ENCODE measurements at places on chromosomes 13 and 19.
A peak's percentile ranks its signal among the peaks of the same experiment; 100 is the strongest.

DNA sequence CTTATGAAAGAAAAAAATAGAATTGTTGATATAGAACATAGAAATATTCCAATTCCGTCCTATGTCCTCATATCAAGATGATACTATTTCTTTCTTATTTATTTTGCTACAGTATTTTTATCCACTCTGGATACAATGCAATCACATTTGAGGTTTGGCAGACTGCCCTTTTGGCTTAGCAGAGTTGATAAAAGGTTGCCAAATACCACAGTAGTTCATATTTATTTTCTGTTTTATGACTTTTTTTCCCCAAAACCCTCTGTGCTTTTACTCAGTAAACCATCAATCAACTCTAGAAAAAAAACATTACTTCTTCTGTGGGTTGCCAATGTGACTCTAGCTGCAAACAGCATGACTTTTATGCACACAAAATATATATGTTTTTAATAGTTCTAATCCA lies 424.5 kb downstream of the PCDH9 start:
- DNase-seq = no peak

GRCh38 chr13:112668924-112669323 lies 20.9 kb upstream of the ATP11A start:
- no peak for DNase-seq

DNA sequence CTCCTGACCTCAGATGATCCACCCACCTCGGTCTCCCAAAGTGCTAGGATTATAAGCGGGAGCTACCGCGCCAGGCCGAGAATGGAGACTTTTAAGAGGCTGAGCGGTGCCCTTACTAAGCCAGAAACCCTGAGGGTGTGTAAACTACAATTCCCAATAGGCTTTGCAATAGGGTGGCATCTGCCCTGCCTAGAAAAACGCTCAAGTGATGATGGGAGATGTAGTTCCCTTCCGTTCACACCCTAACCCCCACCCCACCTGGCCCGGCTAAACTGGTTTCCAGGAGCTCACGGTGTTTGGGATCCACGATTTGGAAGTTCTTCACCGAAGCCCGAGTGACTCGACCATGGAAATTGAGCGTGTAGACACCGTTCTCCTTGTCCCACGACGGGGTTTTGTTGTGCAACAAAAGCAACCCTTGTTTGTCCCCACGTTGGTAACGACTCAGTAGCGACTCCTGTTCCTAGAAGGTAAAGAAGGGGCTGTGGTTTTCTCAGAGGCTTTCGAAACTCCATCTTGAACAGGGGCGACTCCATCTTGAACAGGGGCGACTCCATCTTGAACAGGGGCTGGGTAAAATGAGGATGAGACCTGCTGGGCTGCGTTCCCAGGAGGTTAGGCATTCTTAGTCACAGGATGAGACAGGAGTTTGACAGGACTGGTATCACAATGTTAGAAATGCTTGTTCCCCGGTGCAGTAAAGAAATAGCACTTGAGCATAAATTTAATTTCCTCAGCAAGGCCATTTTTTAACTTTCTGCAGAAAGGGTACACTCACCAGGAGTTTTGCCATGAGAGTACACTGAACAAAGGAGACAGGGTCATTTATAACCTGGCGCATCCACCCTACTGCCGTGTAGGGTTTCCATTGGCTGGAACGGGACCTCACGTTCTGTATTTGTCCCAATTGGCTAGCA lies 9.8 kb downstream of the PPP1R15A start:
- DNase-seq = no peak

- no peak for DNase-seq
These were observed 18.9 kb upstream of the CLDN10 start for GRCh38 chr13:95533545-95534160.

GRCh38 chr13:80235967-80236302 lies 105.0 kb downstream of the SPRY2 start:
- no peak for DNase-seq

GRCh38 chr13:30437177-30437576 lies 14.9 kb downstream of the UBE2L5 start:
- no peak for DNase-seq

- DNase-seq = no peak
These were observed 3.0 kb downstream of the KCTD12 start for GRCh38 chr13:76883236-76883635.

DNA sequence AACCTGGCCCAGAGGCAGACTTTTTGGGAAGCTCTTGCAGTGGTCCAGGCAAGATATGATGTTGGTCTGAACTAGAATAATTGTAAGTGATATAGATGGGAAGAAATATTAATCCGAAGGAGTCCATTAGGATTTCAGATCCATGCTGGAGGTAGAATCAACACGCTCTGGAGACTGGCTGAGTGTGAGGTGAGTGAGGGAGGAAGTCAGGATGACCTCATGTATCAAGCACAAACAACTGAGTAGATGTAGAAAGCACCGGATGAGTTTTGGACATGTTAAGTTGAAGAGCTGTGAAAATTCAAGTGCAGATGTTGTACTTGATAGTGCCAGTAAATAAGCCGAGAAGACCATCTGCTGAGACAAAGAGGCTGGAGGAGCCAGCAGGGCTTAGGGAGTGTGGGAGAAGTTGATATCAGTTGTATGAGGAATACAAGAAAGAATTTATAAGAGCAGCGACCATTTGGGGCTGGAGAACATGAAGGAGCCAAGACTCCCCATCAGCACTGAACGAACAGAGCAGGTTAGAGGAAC lies 5.3 kb upstream of the CNMD start:
- DNase-seq = no peak

DNA sequence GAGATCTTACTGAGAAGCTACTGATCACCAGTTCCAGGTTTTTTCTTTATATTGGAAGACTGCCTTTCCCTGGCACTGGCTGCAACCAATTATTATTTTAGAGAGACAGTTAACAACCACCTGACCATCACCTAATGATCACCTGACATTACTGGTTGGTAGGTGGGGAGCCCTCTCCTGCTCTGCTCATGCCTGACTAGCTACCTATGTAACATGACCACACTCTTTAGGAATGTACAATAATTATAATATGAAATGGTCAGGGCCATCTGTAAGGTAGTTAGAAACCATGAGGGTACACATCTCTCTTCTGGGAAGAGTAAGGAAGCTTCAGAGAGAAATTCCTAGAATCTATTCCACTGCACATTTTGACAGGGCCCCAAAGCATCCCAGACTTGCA lies 59.0 kb upstream of the SCEL start:
- no peak for DNase-seq

DNA sequence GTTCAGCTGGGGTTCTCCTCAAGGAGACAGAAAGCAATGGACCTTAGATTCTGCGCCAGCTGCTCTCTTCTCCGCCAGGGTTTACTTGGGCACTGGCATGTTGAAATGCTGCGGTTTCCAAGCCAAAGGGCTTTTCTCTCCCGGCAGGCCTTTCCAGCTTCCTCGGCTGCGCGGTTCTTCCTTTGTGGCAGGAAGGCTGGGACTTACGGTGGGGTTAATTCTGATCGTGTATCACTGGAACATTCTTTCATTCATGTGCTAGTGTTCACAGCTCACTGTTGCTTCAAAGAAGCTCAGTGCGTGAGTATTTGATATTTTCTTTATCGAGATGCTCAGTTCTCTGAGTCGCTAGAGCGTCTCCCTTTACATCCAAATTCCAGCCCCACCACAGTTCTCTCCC lies 723.2 kb downstream of the UQCRFS1 start:
- no peak for DNase-seq

DNA sequence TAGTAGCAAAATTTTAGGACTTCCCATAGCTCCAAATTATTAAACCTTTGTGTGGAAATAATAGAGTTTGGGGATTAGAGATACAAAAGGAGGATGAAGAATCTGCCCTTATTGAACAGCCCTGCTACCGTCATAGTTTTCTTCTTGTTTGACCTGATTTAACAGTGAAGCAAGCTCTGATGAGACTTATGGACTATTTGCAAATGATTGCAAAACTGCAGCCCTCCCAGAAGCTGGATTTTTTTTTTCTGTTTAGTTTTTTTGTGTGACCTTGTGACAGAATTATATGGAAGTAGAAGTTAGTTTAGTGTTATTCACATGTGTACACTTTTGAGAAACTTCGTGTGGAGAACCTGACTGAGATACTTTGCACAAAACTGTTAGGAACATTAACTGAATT lies 267.8 kb downstream of the KCNRG start:
- no peak for DNase-seq

- DNase-seq = no peak
These were observed 87.0 kb upstream of the HTR2A start for GRCh38 chr13:46983881-46984280.

- DNase-seq = no peak
These were observed 9.7 kb downstream of the MAST3 start for GRCh38 chr19:18107235-18107634.

DNA sequence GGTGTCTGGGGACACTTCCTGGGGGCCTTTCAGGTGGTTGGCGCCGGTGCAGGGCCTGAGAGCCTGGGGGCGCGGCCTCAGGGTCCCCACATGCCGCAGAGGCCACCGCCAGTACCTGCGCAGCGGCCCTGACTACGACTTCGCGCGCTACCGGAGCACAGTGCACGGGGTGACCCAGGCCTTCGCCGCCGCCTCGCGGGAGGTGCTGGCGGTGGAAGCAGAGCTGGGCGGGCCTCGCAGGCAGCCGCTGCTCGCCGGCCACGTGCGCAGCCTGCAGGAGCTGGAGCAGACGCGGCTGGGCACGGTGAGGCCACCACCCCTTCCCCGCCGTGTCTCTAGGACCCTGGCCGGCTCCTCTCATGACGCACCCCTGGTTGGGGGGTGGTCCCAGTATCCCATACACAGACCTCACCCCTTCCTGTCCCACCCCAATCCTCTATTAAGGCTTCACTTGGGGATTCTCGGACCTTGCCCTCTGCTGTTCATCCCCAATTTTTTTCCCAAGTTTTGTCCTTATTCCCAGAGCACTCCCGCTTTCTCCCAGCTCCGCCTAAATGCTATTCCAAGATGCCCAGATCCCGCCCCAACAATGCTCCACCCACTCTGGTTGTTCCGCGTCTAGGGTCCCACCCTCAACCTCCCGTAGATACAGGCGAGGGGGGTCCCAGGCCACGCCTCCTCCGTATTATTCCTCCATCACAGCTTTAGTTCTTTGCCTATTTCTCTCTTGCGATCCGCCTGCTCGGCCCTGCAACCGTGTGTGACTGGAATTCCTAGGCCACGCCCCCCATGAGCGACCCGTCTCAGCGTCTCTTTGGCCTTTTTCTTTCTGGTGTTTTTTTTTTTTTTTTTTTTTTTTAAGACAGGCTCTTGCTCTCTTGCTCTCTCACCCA lies 1.0 kb downstream of the REX1BD start:
- DNase-seq = peak; percentile 73

DNA sequence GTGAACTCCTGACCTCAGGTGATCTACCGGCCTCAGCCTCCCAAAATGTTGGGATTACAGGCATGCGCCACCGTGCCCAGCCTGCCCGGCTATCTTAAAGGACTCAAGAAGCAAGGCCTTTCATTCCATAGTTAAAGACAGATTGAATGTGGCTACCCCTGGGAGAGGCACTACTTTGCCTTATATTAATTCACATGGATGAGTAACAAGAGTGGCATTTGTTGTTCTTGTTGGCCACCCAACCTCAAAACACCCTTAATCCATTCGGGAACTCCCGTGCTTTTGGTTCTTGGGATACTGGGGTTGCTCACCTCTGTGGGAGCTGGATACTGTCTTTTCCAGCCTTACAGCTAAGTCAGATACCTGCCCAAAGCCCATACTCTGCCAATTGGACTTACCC lies 34.4 kb upstream of the ABCC4 start:
- no peak for DNase-seq

- DNase-seq = no peak
These were observed 117.7 kb downstream of the TBC1D4 start for GRCh38 chr13:75364131-75364713.

GRCh38 chr13:38752686-38753085 lies 65.8 kb downstream of the FREM2 start:
- DNase-seq = no peak

DNA sequence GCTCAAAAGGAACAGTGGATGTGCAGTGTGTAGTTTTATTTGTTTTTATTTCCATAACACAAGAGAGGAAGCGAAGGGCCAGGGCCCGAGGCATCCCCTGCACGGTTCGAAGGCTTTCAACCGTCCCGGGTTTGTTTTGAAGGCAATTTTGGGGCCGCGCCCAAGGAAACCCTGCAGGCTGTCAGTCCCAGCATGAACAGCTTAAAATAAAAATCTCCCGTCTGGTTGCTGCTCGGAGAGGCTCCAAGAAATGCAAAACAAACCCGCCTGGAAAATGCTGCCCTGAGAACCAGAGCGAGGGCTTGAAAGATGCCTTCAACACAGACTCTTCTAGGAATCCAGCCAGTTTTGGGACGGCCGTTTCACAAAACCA lies 16.0 kb downstream of the LSM4 start:
- DNase-seq = no peak

GRCh38 chr13:104461049-104461448 lies 1394.8 kb upstream of the SLC10A2 start:
- DNase-seq = no peak

GRCh38 chr19:50722201-50723013 lies 757 bp upstream of the CLEC11A start:
- no peak for DNase-seq

- no peak for DNase-seq
These were observed 91.9 kb upstream of the TEX29 start for GRCh38 chr13:111228262-111229144.

GRCh38 chr19:34399886-34400285 lies 4.3 kb upstream of the PDCD2L start:
- DNase-seq = no peak

- DNase-seq = no peak
These were observed 1627.0 kb upstream of the PCDH20 start for GRCh38 chr13:63042686-63043085.

DNA sequence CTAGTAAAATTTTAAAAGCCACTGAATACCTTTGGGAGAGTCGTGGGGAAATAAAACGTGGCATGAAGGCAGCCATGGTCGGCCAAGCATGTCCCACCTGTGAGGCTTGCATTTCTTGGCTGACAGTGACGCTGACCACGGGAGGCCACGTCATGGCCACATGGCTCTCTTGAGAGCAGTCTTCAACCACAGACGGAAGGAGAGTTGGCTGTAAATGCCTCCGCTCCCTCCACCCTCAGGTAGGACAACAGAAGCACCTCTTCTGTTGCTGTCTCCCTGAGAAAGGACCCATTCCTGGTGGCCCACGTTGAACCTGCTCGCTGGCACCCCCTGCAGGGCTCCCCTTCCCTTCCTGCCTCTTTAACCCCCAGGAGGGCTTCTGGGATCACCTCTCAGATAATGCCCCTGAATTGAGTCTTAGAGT lies 10.6 kb upstream of the LRRC25 start:
- DNase-seq = no peak

DNA sequence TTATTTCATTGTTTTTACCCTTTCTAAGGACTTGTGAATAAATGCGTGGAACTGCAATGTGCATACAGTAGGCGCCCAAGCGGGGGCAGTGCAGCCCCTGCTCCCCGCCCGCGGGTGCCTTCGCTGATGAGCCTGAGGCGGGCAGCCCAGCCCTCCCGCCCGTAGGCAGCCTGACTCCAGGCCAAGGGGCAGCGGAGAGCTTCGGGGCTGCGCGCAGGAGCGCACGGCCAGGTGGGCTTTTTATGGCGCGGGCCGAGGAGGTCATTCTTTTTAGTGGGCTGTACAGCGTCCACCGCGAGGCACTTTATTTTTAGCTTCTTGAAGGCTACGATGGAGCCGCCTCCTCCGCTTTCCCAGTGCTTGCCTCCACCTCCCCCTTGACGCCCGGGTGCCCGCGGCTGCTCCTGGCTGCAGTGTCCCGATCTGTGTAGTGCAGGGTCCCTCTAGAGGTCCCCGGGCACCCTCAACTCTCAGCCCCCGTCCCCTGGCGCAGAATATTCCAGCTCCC lies 60.5 kb downstream of the CCNE1 start:
- DNase-seq = no peak

Measured in stimulated activated naive CD4-positive, alpha-beta T cell treated with Interleukin-2 at 50 U/mL for 16 hours (primary cell).